ENCODE measurements at places on chromosomes 2 and 18. TPM values are rescaled to one million over a fixed set of nuclear protein-coding genes. Genes with fewer than 3 reads are reported as not detected.

KCNS3 gene
- total RNA-seq: 0.11 TPM

FABP1 gene
- total RNA-seq: not detected

RTKN gene
- total RNA-seq: 1.8 TPM

GCKR gene
- total RNA-seq: not detected

CROCC2 gene
- total RNA-seq: not detected

ASB18 gene
- not detected for total RNA-seq

Measured in activated CD4-positive, alpha-beta T cell treated with anti-CD3 and anti-CD28 coated beads for 36 hours (primary cell).